ENCODE measurements at places on chromosomes 12 and 14. TPM values are rescaled to one million over a fixed set of nuclear protein-coding genes. Genes with fewer than 3 reads are reported as not detected.

- DNase-seq, result no peak
These were observed 197.0 kb downstream of the TMTC2 start for GRCh38 chr12:82883394-82884355.

DNA sequence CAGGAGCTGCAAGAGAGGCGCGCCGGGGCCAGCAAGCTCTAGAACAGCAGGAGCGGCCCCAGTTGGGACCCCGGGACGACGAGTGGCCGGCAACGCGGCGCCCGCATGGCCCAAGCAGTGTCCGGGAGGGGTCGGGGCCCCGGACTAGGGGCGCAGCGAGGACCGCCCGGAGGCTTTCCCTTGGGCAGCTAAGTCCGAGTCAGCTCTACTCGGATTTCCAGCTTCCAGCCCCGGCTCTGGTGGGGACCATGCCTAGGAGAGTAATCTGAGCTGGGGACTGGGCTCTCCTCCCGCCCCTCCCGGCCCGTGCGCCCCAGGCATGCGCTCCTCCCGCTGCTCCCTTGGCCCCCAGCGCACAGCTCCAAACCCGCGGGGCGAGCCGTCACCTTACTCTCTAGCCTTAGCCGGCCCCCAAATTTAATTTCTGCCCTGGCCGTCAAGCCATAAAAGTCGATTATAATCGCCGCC, 41.6 kb upstream of the CAPRIN2 start:
- DNase-seq, result no peak

DNA sequence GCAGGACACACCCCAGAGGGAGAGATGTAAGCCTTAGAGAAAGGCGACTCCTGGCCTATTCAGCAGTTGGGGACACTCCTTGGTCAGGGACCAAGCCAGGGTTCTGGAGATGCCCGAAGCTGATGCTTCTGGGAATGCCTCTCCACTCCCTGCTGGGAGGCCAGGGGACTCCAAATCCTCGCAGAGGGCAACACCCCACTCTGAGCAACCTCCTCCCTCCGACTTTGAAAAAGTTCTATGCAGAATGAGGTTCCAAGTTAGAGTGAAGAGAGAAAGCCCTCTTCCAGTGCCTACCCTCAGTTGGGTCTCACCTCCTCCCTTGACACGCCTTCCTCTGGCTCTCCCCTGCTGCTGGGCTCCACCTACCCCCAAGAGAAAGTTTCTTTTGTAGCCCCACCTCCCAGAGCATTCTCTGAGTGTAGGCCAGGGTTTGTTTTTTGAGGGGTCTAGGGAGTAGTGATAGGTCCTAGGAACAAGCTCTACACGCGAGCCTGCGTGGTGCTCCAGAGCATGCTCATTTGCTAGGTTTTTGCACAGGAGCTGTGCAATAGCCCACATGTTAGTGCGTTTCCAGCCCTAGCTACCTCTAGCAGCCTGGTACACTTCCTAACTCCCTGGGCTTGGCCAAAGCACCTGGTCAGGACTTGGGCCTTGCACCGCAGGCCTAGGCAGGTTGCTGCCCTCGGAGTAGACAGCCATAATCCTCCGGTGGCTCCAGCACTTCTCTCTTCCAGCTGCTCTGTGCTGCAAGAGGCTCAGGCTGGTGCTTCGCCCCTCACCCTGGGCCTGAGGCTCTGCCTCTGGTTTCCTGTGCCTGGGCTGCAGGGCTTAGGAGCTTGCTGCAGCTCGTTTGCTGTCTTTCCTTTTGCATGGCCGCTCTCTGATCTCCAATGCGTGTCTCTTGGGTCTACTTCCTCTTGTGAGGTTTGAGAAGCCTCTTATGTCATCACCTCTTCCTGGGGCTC, 590 bp upstream of the CEBPE start:
- peak; percentile 72 for DNase-seq

GRCh38 chr12:70365398-70365647, 767 bp upstream of the KCNMB4 start:
- no peak for DNase-seq

DNA sequence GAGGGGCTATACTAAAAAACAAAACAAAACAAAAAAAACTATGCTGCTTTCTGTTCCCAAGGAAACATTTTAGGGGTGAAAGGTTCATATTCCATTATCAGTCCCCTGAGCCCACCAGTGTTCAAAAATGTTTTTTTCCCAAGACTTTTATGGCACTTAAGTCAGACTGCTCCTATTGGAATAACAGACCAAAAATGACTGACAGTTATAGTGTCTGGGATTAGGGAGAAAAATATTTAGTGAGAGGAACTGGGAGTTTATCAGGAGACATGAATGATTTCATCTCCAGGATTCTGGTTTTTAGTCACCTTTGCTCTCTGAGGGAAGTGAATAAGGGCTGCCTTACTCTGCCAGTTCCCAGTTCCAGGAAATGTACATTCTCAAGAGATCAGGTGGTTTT, 68.0 kb downstream of the PDE3A start:
- no peak for DNase-seq

GRCh38 chr12:12715459-12716150, 1.6 kb upstream of the CDKN1B start:
- DNase-seq, result peak; percentile 27

DNA sequence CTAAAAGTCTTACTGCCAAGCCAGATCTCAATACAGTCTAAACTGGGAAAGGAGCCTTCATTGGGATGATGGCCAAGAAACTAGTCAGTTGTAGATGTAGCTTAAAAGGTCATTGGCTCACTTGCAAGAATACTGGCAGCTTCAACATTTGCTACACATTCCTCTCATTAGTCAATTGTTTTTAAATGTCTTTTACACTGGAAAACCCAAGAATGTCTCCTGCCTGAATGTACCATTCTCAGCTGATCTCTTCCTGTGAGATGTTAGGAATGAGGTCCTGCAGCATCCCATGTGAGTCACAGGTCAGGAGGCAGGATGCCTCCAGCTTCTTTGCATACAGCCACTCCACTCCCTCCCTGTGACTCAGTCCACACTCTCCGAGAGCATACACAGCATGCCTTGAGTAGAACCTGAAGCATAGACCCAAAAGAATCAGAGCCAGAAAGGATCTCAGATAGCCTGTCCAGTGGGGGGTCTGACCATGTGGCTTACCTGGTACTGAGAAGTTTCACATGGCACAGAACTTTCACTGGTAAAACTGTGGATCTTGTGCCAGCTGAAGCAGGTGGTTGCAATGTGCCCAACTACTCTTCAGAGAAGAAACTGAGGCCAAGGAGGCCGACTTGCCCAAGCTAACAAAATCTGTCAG, 56.0 kb upstream of the HECTD1 start:
- no peak for DNase-seq

The DBX2 gene
- total RNA-seq, result not detected

The FOXJ2 gene
- 29.1 TPM for total RNA-seq

Data from naive thymus-derived CD4-positive, alpha-beta T cell (primary cell).